NCI-H1105 treated with DMSO at 0.1 percent for 48 hours (cell line): ENCODE measurements at places on chromosomes 1 and 21.

DNA sequence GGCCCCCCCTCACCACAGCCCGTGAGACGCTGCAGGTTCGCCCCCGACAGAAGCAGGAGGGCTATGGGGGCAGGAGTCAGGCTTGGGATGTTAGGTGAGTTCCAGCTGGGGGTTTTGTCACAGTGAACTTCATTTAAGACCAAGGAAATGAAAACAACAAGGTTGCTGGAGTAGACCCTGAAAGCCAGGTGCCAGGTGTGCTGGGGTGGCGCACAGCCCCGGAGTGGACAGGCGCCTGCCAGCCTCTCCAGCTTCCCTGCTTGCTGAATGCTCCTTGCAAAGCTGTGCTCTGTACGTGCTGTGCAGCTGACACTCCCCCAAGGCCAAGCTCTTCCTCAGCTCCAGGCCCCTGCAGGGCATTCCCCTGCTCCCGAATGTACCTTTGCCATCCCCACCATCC lies 102.4 kb downstream of the PGBD5 start:
- DNase-seq, result no peak

GRCh38 chr1:174692313-174692712 lies 244.5 kb downstream of the GPR52 start:
- DNase-seq, result no peak

GRCh38 chr1:234842726-234843641 lies 233.0 kb upstream of the IRF2BP2 start:
- DNase-seq, result no peak

DNA sequence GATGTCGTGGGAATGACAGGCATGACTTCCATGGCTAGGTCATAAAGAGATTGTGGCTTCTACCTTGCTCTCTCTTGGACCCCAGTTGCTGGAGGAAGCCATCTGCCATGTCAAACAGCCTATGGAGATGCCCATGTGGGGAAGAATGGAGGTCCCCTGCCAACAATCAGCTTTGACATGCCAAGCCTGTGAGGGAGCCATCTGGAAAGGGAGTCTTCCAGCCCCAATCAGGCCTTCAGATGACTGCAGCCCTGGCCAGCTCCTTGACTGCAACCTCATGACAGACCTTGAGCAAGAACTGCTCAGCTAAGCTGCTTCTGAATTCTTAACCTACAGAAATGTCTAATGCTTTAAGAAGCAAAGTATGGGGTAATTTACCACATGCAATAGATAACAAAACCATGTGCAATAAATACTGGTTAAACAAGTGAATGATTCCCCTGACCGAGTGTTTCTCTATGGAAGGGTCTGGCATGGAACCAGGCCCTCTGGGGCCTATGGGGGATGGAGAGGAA lies 187.1 kb downstream of the HIVEP3 start:
- no peak for DNase-seq

DNA sequence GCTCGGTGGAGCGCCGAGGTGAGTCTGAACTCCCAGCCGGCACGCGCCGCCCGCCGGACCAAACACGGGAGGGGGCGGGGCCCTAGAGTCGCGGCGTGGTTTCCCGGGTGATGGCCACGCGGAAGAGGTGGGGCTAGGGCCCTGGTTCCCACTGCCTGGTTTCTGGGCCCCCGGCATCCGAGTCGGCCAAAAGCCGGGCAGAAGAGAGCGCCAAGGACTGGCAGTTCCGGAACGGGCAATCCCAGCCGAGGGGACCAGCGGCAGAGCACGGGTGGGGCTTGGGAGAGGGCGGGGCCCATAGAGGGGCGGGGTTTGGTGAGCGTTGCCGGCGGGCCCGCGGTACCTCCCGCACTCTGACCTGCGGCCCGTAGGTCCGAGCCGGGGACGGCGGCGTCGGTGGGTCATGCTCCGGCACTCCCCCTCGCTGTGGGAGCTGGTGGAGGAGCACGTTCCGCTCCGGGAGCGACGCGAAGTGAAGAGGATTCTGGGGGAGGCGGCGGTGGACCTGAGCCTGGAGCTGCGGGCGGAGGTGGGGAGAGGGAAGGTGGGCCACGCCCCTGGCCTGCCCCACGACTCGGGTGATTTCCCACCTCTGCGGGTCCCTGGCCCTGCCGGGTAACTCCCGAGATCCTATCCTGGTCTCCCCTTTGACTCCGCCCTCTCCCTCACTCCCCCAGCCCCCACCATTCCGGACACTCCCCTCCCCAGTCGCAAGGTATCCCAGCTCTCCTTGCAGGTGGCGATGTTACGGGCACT lies at the start of gene CCDC24:
Gene CCDC24 (plus strand): TSS at position 124 of the 756 bp plus-strand sequence. CDS start 280 bp downstream, at position 404.
- peak; percentile 81 for DNase-seq

DNA sequence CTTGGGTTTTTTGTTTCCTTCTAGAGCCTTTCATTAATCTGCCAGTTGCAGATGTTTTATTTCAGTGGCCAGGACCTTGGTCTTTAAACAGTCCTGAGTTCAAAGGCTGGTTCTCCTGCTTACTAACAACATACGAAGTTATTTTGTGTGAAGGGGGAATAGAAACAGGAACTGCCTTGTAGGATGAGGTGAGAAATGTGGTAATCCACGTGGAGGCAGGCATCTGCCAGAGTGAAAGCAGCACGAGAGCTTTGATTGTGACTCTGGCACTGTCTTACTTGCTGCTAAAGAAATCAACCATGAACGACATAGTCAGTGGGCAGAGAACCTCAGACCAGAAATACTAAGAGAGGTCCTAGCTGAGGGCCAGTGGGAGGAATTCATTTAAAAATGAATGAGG lies 30.4 kb downstream of the TMEM63A start:
- no peak for DNase-seq

- no peak for DNase-seq
Observed at GRCh38 chr1:244224487-244225430, 173.7 kb downstream of the ZBTB18 start.

GRCh38 chr1:200292699-200293098 lies 117.1 kb downstream of the ZNF281 start:
- DNase-seq, result no peak

DNA sequence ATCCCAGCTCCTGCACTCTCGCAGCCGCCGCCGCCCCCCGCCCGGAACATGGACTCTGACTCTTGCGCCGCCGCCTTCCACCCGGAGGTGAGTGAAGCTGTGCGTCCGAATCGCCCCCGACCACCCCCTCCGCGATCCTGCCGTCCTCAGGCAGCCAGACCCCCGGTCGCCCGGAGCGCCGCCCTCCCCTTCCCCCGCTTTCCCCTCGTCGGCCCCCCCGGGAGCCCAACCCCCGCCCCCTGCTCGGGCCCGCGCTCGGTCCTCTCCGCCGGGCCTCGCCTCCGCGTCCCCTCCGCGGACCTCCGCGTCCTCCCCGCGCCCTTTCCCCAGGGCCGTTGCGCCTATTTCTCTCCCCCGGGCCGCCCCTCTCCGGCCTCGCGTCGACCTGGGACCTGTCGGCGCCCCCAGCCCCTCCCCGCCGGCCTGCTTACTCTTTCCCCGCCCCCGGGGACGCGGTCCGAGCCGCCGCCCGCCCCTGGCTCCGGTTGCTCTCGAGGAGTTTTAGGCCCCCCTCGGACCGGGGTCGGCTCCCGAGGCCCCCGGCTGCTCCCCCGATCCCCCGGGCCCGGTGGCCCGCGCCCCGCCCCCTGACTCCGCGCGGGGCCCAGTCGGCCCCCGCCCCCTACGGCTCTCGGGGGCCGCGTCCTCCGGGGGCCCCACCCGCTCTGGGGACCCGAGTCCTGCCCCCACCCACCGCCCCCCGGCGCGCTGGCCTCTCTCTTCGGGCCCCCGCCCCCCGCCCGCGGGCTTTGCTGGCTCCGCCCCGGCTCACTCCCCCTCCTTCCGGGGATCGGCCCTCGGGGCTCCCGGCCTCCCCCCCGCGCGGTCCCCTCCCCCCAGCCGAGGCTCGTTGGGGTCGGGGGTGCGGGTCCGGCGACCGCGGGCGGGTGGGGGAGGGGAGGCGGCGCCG lies 743 bp downstream of the PHF13 start:
- DNase-seq, result no peak

DNA sequence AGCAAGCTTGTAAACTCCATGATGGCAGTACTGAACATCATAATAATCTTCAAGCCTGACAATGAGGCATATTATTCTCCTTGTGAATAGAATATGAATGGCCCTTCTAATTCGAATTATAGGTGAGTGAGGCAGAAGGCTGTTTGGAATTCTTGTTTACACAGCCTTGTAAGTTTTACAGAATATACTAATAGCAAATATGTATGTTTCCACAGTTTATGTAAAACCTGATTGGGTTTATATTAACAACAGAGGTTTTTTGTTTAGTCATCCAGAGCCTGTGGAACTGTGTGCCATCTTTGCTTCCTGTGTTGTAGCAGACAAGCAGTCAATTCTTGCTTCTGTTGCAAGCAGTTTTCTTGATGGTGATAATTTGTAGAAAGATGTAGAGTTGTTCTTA lies 8.0 kb downstream of the OSBPL9 start:
- DNase-seq, result no peak

GRCh38 chr1:231631717-231632116 lies 5.1 kb downstream of the DISC1 start:
- DNase-seq, result no peak

- no peak for DNase-seq
Observed at GRCh38 chr1:45543581-45544417, 6.8 kb upstream of the AKR1A1 start.

DNA sequence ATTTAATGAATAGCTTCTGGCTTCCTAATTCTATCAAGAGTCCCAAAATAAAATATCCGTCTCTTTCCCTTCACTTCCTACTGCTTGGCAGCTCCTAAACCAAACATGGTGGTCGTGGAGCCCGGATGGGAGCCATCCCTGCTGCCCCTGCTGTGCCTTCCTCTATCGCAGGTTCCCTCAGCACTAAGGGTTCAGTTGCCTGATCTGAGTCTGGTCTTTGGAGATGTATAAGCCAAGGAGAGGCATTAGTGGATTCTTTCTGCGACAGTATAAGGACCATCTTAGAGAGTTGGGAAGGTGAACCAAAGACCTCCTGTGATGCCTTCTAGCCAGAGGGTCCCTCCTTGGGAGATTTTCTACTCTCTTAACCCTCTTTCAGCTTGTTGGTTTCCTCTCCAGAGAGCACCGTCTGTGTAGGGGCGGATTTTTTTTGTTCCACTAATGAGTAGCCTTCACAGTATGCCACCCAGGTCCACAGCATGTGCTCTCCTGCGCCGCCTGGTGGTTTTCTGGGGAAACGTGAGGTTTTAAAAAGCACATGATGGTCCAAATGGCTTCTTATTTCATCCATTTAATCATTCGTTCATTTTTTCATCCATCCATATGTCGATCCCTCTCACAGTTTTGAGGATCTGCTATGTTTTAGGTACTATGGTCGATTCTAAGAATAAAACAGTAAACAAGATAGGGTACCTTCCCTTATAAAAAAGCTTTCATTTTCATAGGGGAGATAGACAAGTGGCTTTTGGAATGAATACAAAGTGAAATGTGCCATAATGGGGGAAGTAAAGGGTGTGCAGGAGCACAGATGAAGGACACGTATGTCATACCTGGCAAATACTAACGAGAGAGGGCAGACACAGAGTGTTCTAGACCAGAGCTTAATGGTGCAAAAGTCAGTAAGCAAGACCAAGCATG lies 71.0 kb downstream of the NFASC start:
- peak; percentile 71 for DNase-seq

DNA sequence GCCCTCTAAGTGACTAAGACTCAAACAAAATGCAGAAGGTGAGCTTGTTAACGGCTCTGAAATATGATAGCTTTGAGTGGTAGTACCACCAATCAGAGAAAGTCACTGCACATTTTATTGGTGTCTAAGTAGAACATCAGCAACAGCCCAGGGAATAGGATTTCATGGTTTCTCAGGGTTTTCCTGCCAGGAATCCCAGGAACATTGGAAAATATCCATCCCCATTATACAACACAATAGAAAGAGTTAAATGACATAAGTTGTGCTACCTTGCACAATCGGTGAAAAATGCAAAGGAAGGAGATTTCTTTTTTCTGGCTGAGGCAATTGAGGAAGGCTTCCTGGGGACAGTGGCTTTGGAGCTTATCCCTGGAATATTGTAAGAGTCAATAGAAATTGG lies 283.1 kb downstream of the HLX start:
- no peak for DNase-seq

DNA sequence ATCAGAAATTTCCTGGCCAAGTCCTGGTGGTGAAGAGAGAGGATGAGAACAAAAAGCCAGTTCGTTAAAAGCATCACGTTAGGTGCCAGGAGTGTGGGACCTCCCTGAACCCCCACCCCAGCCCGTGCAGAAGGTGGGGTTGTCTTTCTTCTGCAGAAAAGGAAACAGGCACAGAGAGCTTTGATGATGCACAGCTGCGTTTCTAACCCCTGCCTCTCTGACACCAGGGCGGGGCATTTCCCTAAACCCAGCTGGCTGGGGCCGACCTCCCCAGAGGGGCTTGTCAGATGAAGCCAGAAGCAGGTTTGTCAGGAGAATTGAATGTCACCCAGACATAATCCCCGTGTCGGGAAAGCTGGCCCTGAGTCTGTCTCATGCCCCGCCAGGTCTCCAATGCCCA lies 189.3 kb upstream of the EDN2 start:
- DNase-seq, result no peak

- no peak for DNase-seq
Observed at GRCh38 chr1:43418858-43419257, 29.2 kb downstream of the SZT2 start.

- DNase-seq, result no peak
Observed at GRCh38 chr1:224733027-224733911, 117.2 kb downstream of the CNIH3 start.

- DNase-seq, result no peak
Observed at GRCh38 chr1:98331243-98331642, 330.3 kb upstream of the SNX7 start.

DNA sequence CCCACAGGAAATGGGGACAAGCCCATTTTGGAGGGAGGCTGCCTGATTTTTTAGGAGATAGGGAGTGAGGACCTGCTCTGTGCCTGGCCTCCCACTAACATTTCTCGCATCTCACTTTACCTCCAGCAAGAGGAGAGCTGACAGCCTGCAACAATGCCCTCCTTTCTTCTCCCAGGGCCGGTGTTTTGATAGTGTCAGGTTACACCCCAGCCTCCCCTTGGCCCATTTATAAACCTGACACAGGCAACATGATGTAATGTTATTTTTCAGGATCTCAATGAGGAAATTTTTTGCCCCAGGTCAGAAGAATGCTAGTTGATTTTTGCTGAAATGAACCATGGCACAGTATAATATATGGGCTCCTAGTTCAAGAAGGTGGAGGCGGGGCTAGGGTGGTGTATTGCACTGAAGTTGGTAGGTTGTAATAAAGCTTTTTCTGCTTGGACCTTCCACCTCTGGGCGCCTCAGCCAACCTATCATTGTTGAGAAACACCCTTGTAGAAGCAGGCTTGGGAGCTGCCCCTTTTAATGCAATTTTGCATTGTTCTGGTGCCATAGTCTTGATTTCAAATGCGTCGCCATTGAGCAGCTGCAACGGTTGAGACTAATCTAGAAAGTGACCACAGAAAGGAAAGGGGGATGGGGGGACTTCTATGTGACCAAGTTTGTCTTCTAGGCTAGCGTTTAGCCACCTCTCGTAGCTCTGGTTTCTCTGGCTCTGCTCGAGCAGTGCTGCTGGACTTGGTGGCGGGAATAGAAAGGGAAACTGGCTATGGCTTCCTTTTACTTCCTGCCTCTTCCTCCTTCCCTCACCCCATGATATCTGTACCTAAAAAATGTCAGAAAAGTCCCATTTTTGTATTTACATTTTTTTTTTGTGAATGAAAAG lies 53.0 kb downstream of the PBX1 start:
- DNase-seq, result peak; percentile 83

DNA sequence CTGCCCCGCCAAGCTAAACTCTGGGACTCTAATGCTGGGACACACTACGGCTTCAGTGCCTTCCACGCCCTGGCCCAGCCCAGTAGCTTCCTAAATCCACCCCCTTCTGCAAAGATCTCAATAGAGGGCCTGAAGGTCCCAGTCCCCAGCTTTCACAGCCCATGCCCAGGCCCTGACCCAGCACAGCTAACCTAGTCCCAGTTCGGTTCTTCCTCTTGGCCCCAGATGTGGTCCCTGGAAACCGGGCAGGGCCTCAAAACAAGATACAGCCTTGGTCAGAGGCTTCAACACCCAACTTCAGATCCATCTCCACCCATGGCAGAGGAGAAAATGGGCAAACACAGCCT lies 646 bp upstream of the PDZK1IP1 start:
- DNase-seq, result no peak
